Mesothelial cell of epicardium (in vitro differentiated cells): ENCODE measurements at places on chromosomes 1 and 21. TPM values are rescaled to one million over a fixed set of nuclear protein-coding genes. Genes with fewer than 3 reads are reported as not detected.

DNA sequence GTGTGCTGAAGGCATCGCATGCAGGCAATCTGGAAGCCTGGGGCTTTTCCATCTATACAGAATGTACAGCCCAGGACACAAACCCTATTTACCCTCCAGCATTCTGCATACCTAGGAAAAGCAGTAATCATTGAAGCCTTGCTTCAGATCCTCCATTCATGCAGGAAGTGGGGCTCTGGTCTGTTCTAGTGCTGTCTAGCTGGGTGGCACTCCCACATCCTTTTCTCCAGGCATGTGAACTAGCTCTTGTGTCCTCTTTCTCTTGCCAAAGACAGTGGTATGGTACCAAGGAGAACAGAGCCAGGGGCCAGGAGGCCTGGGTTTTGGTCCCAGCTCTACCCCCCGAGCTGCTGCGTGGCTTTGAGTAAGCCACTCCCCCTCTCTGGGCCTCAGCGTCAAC, 21.7 kb downstream of the LRP8 start:
- no peaks in the 10 kb centered on the region for H3K27me3 ChIP-seq
- H3K4me3 ChIP-seq = no peak overlapping the region
- peak overlapping the region; percentile 43 for H3K27ac ChIP-seq
- H3K36me3 ChIP-seq = no peaks in the 10 kb centered on the region

DNA sequence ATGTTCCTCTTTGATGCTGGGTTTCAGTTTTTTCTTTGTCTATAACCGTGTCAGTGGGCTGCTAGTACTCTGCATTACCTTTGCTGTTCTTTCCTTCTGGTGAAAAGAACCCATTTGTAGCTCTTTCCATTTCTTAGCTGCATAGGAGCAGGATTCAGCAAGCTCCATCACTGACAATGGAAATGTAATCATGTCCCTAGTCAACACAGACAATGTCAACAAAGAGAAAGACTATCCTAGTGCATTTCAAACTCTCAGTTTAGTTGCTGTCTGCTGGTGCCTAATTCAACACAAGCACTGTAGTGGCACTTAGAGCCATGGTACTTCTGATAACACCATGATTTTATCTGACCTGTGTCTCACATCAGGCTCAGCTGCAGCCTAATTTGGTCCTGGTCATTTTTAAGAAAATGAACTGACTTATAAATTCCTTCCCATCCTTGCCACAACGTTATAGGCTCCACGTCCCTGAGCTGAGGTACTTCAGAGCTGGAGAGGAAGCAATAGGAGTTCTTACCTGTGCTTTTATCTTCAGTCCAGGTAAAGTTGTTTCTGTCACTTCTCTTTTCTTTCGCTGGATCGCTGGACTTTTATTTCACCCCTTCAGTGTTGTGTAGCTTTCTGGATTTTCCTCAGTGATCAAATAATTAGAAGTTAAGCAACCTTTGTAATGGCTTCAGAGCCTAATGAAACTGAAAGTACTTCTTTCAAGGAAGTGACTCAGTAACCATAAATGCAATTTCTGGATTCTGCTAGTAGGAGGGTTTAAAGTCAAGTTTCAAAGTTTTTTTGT, at the start of gene GBP3:
GBP3 (minus strand) TSS at position 700 of the 793 bp plus-strand sequence. CDS start 2,145 bp downstream, outside the sequence.
- H3K36me3 ChIP-seq = peaks cover 5% of the 10 kb centered on the region
- peak within 1 kb of the TSS; percentile 43 for H3K4me3 ChIP-seq
- no peaks in the 10 kb centered on the region for H3K27me3 ChIP-seq
- no peak for DNase-seq
- peak within 1 kb of the TSS; percentile 88 for H3K27ac ChIP-seq
- peaks cover 41% of the 10 kb centered on the region for H3K4me1 ChIP-seq

GRCh38 chr21:27741736-27742135, 774.8 kb upstream of the ADAMTS5 start:
- H3K4me3 ChIP-seq = no peak overlapping the region
- no peaks in the 10 kb centered on the region for H3K36me3 ChIP-seq
- no peaks in the 10 kb centered on the region for H3K4me1 ChIP-seq
- no peak overlapping the region for H3K27ac ChIP-seq

- H3K4me1 ChIP-seq = peaks cover 23% of the 10 kb centered on the region
- no peaks in the 10 kb centered on the region for H3K36me3 ChIP-seq
Measured at GRCh38 chr1:167683226-167683625, 38.6 kb upstream of the MPZL1 start.

Gene ADAMTSL4
- 16.1 to 18.0 TPM (median 16.6 TPM) in 3 replicates for total RNA-seq

Gene KCNC4
- total RNA-seq = 4.5 to 5.4 TPM (median 5.1 TPM) in 3 replicates

- peaks cover 29% of the 10 kb centered on the region for H3K4me1 ChIP-seq
- DNase-seq = no peak
- no peak overlapping the region for H3K4me3 ChIP-seq
- H3K36me3 ChIP-seq = peaks cover 41% of the 10 kb centered on the region
- H3K27me3 ChIP-seq = no peaks in the 10 kb centered on the region
Measured at GRCh38 chr1:46637444-46638083, 21.0 kb upstream of the MOB3C start.

DNA sequence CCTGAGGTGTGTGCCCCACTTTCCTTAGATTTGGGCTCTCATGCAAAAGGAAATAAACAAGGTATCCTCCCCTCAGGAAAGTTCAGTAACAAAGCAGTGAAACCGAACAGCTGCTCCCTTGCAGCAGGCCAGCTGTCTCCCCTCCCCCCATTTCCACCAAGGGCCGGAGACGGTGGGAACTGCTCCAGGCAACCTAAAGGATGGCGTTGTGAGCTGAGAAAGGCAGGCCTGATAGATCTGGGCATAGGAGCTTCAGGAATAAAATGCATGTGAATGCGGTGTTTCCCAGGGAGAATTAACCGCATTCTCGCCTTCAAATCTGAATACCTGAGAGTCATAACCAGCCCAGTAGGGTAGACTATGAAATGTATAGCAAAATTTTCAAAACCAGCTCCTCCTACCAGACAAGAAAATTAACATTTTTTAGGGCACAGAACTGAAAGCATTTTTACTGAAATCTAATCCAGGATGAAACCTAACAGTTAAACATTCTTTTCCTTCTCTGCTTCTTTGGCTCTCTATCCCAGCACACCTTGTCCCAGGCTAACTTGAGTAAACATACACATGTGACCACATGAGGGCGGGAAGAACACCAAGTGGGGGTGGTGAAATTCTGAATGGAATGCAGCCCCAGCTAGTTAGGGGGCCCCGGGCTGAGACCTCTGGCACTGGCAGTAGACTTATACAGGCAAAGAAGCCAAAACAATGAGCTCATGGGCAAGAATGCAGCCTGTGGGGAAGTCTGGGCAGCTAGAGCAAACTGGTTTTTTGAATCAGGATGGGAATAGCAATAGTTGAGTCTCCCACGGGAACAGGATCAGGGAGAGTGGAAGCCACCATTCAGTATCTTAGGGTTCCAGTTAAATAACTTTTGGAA, 11.5 kb downstream of the MCL1 start:
- peak overlapping the region; percentile 52 for H3K4me3 ChIP-seq
- no peaks in the 10 kb centered on the region for H3K27me3 ChIP-seq
- H3K36me3 ChIP-seq = peaks cover 9% of the 10 kb centered on the region
- H3K4me1 ChIP-seq = peaks cover 58% of the 10 kb centered on the region
- DNase-seq = peak; percentile 71

Gene CD52
- total RNA-seq = 1.1 to 1.9 TPM (median 1.6 TPM) in 3 replicates

- H3K4me3 ChIP-seq = no peak overlapping the region
- peak overlapping the region; percentile 88 for H3K27ac ChIP-seq
- peaks cover 4% of the 10 kb centered on the region for H3K27me3 ChIP-seq
- DNase-seq = no peak
- peaks cover 54% of the 10 kb centered on the region for H3K4me1 ChIP-seq
- no peaks in the 10 kb centered on the region for H3K36me3 ChIP-seq
Measured at GRCh38 chr1:44036409-44037139, 5.3 kb upstream of the SLC6A9 start.

Gene KRTAP22-2
- total RNA-seq = not detected in 3 replicates
